Right renal cortex interstitium (tissue), 3 donors: ENCODE measurements at places on chromosomes 1 and 21. TPM values are rescaled to one million over a fixed set of nuclear protein-coding genes. Genes with fewer than 3 reads are reported as not detected.

The TNFAIP8L2 gene
- polyA plus RNA-seq = 1.3 TPM

The AMY1B gene
- polyA plus RNA-seq = not detected

The SETDB1 gene
- polyA plus RNA-seq = 77.4 TPM

The ARHGEF11 gene
- 29.6 TPM for polyA plus RNA-seq

The MFAP2 gene
- polyA plus RNA-seq = 184 TPM

The PTGFR gene
- polyA plus RNA-seq = 0.31 TPM
